H9 (cell line): ENCODE measurements at places on chromosomes 6 and 20. TPM values are rescaled to one million over a fixed set of nuclear protein-coding genes. Genes with fewer than 3 reads are reported as not detected.

GRCh38 chr20:4711511-4711910, 10.2 kb upstream of the PRND start:
- H3K4me3 ChIP-seq: no peak overlapping the region
- H3K27me3 ChIP-seq: no peaks in the 10 kb centered on the region
- DNase-seq: no peak
- H3K36me3 ChIP-seq: no peaks in the 10 kb centered on the region
- H3K4me1 ChIP-seq: no peaks in the 10 kb centered on the region
- H3K27ac ChIP-seq: no peak overlapping the region

- H3K27ac ChIP-seq: no peak overlapping the region
- H3K4me1 ChIP-seq: no peaks in the 10 kb centered on the region
- no peaks in the 10 kb centered on the region for H3K27me3 ChIP-seq
- H3K4me3 ChIP-seq: no peak overlapping the region
Measured at GRCh38 chr20:29689411-29690225, 1567.8 kb upstream of the DEFB115 start.

- H3K27me3 ChIP-seq: no peaks in the 10 kb centered on the region
- no peak overlapping the region for H3K4me3 ChIP-seq
- H3K4me1 ChIP-seq: peaks cover 3% of the 10 kb centered on the region; the same call in 1 of the 2 replicates
Measured at GRCh38 chr20:2086177-2086979, 15.2 kb upstream of the STK35 start.

Gene METTL24
- 0.35 and 0.61 TPM in 2 replicates for total RNA-seq

Gene KCNQ2
- total RNA-seq: 69.2 and 71.5 TPM in 2 replicates

Gene PTK6
- 0.44 and 0.46 TPM in 2 replicates for total RNA-seq

Gene HEBP2
- 57.0 and 57.8 TPM in 2 replicates for total RNA-seq
